Brain (organoid and tissue), 16 donors: ENCODE measurements at places on chromosomes 1 and 21.

DNA sequence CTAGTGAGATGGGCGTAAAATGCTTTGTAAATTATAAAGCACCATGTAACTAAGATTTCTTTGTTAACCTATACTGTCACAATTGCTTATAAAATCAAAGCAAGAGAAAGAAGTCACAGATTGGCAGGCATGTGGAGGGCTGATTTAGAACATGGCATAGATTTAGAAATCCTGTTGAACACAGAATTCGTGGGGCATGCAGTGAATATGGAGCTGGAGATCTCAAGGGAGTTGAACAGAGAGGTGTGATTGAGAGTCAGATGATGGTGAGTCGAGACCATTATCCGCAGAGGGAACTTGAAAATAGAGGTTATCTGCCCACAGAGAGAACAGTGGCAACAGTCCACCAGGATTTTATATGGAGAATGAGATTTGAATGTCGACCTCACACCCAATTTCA is 27.6 kb downstream of the PBX1 start:
- DNase-seq = peak; percentile 57

- DNase-seq = peak; percentile 41
Measured at GRCh38 chr1:27026621-27027574, 14.2 kb upstream of the TENT5B start.

- peak; percentile 18 for DNase-seq
Measured at GRCh38 chr1:206979379-206980043, 9.3 kb upstream of the FCAMR start.

DNA sequence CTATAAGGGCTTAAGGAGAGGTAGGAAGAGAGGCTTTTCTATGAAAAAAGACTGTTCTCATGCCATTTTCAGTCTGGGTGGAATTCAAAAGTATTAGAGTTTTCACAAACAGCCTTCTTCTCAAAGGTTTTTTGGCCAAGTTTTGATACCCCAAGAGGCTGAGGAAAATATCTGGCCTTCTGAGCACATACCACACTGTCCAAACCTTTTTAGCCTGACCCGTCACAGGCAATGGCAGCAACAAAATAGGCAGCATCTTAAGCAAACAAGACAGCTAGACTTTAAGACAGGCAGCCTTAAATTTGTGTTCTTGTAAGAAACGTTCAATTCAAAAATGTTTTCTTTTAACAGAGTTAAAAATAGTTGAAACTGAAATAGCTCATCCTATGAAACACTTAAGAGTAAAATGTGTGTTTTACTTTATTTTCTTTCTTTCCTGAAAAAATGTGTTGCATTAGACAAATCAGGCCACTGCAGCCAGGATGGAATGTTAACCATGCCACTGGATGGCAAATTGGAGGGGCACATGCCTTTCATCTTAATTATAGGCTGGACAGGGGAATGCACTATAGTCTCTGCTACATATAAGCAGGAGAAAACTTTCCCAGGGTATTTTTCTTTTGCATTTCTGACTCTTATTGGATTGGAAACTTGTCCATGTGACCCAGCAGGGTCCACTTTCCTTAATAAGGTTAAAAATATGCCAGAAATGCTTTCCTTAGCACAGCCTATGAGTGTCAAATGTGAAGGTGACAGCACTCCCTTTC is 315.0 kb downstream of the TGFB2 start:
- DNase-seq = no peak

GRCh38 chr1:220761688-220762427 is 13.7 kb downstream of the MTARC2 start:
- no peak for DNase-seq

DNA sequence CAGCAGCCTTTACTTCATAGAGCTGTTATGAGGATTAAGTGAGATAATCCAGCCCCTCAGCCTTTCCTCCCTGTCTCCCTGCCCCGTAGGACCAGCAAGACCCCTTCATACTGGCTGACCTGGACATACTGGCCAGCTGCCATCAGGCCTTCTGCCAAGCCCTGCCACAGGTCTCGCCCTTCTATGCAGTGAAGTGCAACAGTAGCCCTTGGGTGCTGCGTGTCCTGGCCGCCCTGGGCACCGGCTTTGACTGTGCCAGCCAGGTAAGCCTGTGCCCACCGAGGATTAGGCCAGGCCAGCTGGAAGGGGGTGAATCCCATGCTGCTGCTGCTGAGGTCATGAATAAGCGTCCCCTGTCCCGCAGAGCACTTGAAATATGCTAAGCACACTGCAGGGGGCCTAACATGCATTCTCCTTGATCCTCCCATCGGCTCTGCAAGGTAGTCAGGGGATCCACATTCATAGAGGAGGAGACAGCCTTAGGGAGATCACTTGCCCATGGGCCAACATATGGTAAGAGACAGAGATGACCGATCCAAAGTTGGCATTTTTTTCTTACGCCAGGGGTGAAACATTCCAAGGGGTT is 73.3 kb upstream of the TINAGL1 start:
- DNase-seq = no peak

- no peak for DNase-seq
Measured at GRCh38 chr1:224694969-224695368, 78.9 kb downstream of the CNIH3 start.

GRCh38 chr1:5725406-5725805 is 266.8 kb downstream of the NPHP4 start:
- peak; percentile 55 for DNase-seq

GRCh38 chr1:80417671-80418070 is 1383.1 kb upstream of the ADGRL2 start:
- DNase-seq = no peak

- DNase-seq = no peak
Measured at GRCh38 chr1:209354840-209355165, 228.7 kb upstream of the CAMK1G start.

GRCh38 chr21:41229509-41230248 is 61.7 kb downstream of the BACE2 start:
- no peak for DNase-seq

- no peak for DNase-seq
Measured at GRCh38 chr1:62394646-62395045, 42.2 kb upstream of the USP1 start.

GRCh38 chr1:209485167-209485566 is 98.3 kb upstream of the CAMK1G start:
- DNase-seq = peak; percentile 65

- no peak for DNase-seq
Measured at GRCh38 chr21:37994211-37994610, 78.0 kb upstream of the KCNJ6 start.

DNA sequence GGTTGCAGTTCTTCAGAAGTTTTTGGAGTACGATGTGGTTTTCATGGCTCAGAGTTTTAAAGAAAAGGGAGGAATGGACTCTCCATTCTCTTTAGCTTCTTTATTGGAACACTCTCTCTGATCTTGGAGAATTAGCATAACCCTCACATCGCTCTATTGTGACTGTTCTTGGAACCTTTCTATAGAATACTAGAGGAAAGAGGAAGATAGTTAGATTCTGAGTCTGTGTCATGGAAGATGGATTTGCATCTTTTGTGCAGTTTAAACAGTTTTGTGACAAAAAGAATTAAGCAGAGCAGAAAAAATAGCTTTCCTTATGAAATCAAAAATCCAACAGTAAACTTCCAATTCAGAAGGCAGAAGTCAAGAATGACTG is 61.0 kb downstream of the KCNJ6 start:
- peak; percentile 60 for DNase-seq

DNA sequence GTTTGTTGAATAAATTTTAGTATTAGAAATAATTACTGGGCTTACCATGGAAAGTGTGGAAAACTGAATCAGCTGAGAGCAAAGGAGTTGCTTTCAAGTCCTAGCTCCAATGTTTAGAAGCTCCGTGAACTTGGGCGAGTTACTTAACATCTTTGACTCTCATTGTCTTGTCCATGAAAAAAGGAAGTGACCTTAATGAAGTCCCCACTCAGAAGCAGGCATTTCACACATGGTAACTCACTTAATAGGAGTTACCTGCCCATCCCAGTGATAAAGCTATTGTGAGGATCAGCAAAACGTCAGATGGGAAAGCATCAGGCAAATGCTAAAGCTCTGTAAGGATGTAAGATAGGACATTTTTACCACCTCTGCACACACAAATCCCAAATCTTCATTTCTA is 34.0 kb upstream of the GADD45A start:
- no peak for DNase-seq

GRCh38 chr1:65317866-65318653 is 8.7 kb downstream of the DNAJC6 start:
- DNase-seq = peak; percentile 37

DNA sequence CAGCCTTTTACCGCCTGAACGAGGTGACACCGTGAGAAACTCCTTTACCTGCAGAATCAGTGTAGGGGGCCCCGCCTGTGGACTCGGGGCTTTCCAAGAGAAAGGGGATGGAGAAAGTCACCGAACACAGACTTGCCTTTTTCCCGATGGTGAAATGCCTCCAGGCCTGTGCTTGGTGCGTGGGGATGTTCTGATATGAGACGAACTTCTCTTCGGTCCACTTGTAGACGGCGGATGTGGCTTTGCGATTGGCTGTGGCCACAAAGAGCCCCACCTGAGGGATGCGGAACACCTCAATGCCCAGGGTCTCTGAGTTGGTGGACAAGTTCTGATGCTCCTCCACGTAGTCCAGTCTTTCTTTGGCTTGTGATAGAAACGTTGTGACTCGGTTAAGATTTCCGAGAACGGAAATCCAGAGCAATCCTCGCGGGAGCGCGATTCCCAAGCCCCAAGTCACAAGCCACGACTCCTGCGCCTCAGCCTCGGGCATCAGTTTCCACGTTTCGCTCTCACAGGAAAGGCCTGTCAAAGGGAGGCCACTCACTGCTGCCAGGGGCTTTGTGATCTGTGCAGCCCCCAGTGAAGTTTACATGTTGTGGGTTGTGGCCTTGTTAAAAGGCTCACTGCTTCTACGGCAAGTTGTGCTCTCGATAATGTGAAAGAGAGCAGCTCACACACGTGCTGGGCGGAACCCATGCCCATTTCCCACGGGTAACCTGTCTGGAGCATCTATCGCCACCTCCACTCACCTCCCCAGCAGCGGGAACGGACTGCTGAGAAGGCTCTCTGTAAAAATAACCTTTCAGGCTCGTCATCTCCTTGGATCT is 12.6 kb downstream of the KRTAP10-1 start:
- no peak for DNase-seq

GRCh38 chr1:5223206-5223605 is 568.8 kb downstream of the AJAP1 start:
- no peak for DNase-seq

GRCh38 chr1:211734359-211734758 is 58.9 kb upstream of the NEK2 start:
- DNase-seq = no peak

GRCh38 chr1:62904856-62905225 is 120.9 kb downstream of the ATG4C start:
- peak; percentile 52 for DNase-seq

- no peak for DNase-seq
Measured at GRCh38 chr1:228101994-228102790, 933 bp downstream of the C1orf35 start.

DNA sequence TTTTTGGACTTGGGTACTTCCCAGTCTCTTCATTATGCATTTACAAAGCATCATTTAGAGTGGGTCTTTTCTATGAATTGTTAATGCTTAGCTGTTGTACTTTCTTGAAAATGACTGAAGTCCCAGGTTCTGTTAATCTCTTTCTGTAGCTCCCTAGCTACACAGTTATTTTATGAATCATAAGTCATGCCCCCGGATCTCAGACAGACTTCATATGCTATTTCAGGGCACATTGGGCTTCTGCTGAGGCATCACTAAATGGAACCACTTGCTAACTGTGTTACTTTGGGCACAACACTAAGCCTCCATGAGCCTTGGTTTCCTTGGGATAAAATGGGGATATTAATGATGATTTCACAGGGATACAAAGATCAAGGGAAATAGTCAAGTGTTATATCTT is 55.5 kb upstream of the RBM15 start:
- DNase-seq = no peak

DNA sequence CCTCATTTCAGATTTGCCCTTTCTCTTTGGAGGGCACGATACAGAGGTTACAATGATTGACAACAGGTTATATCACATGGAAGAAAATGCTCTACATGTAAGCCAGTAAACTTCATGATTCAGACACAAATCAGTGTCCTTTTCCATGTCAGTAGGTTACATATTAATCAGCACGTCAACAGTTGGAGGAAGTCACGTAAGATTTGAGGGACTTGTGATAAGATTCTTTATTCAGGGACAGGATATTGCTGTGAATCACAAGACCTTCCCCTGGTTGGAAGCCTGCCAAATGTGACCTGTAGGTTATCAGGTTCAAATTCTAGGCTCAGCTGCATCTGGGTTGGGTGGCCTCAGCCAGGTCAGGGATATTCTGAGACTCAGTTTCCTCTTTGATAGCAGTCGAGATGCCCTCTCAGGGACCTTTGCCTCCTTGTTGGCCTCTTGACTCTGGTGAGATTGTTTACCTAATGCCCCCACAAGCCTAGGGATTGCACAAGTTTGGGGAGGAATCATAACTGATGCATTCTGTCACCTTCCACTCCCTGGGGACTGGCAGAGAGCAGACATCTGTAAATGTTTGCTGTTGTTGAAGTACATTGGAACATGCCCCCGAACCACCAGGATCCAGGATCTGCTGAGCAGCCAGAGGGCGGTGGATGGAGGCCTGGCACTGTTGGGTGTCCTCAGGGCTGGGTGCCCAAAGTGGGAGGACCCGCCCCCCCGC is 31.9 kb downstream of the SERINC2 start:
- no peak for DNase-seq

GRCh38 chr1:54239035-54239383 is 39.0 kb downstream of the MRPL37 start:
- DNase-seq = no peak

DNA sequence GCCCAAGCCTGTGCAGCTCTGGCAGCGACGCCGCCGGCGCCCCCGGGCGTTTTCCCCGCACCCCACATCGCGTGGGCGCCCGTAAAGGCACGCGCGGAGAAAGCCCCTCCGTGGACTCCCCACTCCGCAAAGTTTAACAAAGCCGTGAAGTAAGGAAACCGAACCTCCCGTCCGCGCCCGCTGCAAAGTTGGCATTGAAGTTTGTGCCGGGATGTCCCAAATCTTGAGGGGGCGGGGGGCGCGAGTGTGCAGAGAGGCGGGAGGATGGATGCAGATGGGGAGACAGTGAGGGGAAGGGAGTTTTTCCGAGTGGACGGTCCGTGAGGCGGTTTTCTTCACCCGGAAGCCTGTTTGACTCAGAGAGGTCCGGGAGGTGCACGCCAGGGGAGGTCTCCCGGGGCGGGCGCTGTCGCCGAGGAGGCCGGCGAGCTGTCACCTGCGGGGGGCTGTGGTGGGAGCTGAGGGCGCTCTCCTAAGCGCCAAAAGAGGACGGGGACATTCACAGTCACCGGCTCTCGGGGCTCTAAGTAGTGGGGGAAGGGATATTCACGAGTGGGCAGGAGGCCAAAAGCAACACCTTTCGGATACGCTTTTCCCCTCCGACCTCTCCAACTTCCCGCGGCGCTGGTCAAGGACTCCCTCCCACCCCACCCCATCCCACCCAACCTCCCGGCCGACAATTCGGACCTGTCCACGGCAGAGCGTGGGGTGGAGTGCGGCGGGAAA is 1.3 kb downstream of the WLS start:
- no peak for DNase-seq

- no peak for DNase-seq
Measured at GRCh38 chr1:40076895-40077312, 20.1 kb downstream of the PPT1 start.
